ENCODE measurements at places on chromosomes 3 and 15. TPM values are rescaled to one million over a fixed set of nuclear protein-coding genes. Genes with fewer than 3 reads are reported as not detected.

FOXB1 gene
- not detected for total RNA-seq

PYGO1 gene
- 3.8 TPM for total RNA-seq

FNDC3B gene
- total RNA-seq, result 136 TPM

SAMD7 gene
- total RNA-seq, result not detected

SLC9C1 gene
- total RNA-seq, result 0.16 TPM

IGSF11 gene
- not detected for total RNA-seq

TRIM59 gene
- 6.7 TPM for total RNA-seq

CLSTN2 gene
- total RNA-seq, result 4.2 TPM

CYP19A1 gene
- total RNA-seq, result 0.18 TPM

MORC1 gene
- total RNA-seq, result not detected

GOLGA6A gene
- total RNA-seq, result not detected

PRSS50 gene
- not detected for total RNA-seq

DNASE1L3 gene
- 0.97 TPM for total RNA-seq

LDHAL6B gene
- not detected for total RNA-seq

STRA6 gene
- total RNA-seq, result 0.16 TPM

CHRD gene
- total RNA-seq, result 0.18 TPM

GABPB1 gene
- 24.6 TPM for total RNA-seq

SLC51B gene
- total RNA-seq, result not detected

MYRIP gene
- 0.54 TPM for total RNA-seq

GOLGA8N gene
- total RNA-seq, result 2.7 TPM

GLDN gene
- not detected for total RNA-seq

TUSC2 gene
- 23.3 TPM for total RNA-seq

VIPR1 gene
- 8.5 TPM for total RNA-seq

CKMT1B gene
- not detected for total RNA-seq

DPPA2 gene
- not detected for total RNA-seq

ZBED2 gene
- total RNA-seq, result not detected

LINGO1 gene
- total RNA-seq, result 2.7 TPM

CLDN18 gene
- total RNA-seq, result not detected

CASR gene
- total RNA-seq, result not detected

KCNAB1 gene
- not detected for total RNA-seq

ROPN1 gene
- not detected for total RNA-seq

C3orf49 gene
- not detected for total RNA-seq

GRAMD2A gene
- total RNA-seq, result not detected

TMEM108 gene
- total RNA-seq, result 0.81 TPM

CYP8B1 gene
- not detected for total RNA-seq

CD276 gene
- 150 TPM for total RNA-seq

KIF7 gene
- 7.8 TPM for total RNA-seq

CELSR3 gene
- total RNA-seq, result 2.5 TPM

All from cardiac atrium fibroblast (primary cell).